ENCODE measurements at places on chromosomes 7 and 10.

- DNase-seq: no peak
These were observed 30.0 kb downstream of the STK17A start for GRCh38 chr7:43612599-43613589.

DNA sequence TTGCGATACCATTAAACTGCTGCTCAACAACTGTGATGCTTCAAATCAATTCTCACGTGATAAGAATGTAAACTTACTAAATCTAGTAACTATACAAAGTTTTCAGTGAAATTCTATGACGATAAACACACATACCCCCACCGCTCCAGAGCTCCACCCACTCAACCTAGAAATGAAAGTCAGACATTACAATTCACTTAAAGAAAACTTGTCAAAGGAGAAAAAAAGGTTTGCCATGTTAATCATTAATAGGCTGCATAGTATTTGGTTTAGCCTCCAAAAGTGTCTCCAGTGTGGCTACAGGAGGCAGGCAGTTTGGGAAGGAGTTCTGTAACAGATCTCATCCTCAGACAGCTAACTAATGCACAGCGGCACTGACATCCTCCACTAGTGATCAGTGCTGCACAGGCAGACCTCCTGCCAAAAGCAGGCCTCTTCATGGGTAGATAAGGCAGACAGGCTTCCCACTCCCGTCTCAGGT is 3.1 kb downstream of the HERPUD2 start:
- DNase-seq: no peak

GRCh38 chr7:44305564-44306507 is 19.6 kb downstream of the CAMK2B start:
- no peak for DNase-seq

GRCh38 chr7:82690929-82691328 is 247.4 kb upstream of the CACNA2D1 start:
- DNase-seq: no peak

DNA sequence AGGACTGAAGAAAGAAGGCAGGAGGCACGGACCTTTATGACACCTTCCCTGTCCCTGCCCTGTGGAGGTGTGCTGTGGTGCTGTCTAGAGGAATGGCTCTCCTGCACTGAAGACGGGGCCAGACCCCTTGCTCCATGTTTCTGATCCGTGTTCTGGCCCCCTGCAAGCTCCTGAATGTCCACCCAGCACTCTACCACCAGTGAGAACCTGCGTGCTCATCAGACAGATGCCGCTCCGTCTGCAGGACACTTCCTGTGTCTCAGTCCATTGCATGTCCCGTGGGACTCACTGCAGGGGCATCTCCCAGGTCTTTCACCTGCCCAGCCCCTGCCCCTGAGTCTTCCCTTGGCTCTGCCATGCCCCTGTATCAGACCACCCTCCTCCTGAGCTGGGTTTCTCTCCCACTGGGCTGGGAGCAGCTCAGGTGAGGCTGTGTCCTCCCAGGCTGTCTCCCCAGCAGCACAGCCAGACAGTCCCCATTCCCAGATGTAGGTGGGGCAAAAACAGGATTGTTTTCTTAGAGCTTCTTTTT is 278.3 kb upstream of the ZNF32 start:
- DNase-seq: no peak

DNA sequence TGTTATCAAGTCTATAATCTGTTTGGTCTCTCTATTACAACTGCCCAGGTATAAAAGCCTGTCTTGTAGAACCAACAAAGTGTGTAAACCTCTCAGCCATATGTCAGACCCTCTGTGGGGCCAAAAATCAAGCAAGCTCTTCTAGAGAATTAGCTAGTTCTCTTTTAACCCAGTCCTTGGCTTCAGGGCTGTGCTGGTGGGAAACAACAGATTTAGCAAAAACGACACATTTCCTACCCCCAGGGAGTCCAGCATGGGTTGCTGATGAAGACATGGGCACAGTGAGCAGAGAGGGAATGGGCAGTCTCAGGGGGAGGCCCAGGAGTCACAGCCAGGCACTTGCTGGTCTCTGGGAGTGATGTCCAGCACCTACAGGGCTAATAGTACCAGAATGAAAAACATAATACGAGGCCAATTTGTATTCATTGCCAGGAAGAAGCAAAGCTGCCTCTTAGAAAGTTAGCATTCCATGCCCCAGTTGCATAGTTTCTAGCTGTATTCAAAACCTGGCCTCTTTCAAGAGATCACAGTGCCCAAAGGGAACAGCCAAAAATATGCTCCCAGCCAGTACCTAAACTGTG is 80.1 kb downstream of the FRMD4A start:
- DNase-seq: no peak

DNA sequence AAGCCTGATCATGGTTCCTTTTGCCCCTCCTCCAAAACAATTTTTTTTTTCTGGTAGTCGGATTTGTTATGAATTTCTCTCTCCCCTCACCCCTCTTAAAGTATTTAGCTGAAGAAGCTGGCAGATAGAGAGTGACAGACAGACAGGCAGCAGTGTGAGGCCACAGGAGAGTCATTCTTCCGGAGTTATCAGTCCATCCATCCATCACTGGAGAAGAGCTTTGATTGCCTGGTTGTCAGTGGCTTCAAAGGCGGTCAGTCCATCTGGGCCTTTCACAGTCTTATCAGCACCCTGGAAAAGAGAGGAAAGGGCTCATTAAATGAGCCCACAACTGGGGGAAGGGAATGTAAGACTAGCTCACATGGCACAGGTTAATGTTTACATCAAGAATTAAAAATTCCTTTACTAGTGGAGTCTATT is 47.4 kb downstream of the MTPN start:
- no peak for DNase-seq

Measured in left renal cortex interstitium (tissue), 4 donors.